AG09309 (cell line): ENCODE measurements at places on chromosomes 7 and 10.

DNA sequence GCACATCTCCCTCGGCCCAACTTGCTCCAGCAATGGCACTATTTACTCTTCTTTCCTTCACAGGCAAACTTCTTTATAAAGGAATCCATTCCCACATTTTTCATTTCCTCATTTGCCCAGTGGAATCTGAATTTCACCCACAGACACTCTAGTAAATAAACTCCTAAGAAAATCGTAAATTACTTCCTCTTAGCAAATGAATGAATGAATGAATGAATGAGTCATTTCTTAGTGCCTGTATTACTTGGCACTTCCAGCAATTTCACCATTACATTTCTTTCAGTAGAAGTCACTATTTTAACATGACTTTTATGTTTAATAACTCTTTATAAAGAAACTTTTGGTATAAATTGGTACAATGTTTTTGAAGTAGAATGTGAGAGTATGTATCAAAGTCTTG is 55.7 kb downstream of the DDC start:
- DNase-seq, result no peak

DNA sequence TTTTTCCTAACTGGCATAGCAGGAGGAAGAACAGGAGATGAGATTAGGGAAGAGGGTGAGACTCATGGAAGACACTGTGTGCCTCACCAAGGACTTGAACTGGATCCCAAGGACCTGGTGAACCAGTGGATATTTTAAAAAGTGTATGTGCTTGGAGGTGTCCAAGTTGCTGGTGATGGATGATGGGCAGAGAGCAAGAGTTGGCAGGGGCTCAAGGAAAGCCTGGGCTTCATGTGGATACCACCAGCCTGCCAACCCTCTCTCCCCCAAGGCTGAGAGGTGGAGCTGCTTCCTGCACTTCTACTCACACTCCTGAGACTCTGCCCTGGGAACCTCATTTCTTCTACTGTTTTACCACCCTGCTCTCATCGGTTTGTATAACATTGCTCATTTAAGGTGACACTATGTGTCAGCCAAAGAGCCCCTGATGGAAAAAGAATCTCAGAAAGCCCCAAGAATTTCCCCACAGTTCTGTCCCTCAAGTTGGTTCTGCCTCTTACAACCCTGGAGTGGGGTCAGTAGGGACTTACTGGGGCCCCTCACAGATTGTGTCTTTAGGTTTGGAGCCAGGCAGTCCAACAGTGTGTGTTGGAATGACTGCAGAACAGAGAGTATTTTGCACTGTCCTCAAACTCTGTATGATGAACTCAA is 56.2 kb upstream of the PDCD4 start:
- no peak for DNase-seq

- no peak for DNase-seq
These were observed 229.6 kb downstream of the BAMBI start for GRCh38 chr10:28906934-28907333.

GRCh38 chr10:1855911-1856310 is 118.6 kb upstream of the ADARB2 start:
- no peak for DNase-seq

DNA sequence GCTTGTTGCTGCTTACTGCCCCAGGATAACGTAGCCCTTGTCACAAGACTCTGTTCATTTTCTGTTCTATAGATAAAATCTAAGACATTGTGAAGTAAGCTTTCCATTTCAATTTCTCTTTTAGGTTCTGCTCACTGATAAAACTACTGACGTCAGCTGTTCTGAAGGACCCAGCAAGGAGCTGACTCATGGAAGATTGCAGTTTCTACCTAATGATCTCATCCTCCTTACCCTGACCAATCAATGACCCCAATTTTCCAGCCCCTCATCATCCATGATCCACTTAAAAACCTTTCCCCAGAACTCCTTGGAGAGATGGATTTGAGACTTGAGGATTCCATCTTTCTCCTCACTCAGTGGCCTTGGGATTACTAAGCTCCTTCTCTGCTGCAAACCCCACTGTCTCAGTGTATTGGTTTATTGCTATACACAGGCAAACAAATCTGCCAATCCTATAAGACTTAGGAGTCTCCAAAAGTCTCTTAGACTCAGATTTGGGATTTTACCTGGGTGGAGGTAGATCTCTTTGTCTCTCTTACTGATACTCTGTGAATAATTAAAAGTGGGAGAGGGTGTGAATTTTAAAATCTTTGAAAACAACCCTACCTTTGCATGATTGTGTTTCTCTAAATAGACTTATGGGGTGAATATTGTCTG is 109.2 kb upstream of the TRIM24 start:
- DNase-seq, result no peak
